Stimulated activated CD4-positive, alpha-beta T cell treated with anti-CD3 and anti-CD28 coated beads, Interleukin-15, amount 100 ng/mL, for 48 hours (primary cell): ENCODE measurements at places on chromosomes 5 and 9.

- no peak for DNase-seq
These were observed 19.3 kb upstream of the F2RL2 start for GRCh38 chr5:76642390-76643040.

DNA sequence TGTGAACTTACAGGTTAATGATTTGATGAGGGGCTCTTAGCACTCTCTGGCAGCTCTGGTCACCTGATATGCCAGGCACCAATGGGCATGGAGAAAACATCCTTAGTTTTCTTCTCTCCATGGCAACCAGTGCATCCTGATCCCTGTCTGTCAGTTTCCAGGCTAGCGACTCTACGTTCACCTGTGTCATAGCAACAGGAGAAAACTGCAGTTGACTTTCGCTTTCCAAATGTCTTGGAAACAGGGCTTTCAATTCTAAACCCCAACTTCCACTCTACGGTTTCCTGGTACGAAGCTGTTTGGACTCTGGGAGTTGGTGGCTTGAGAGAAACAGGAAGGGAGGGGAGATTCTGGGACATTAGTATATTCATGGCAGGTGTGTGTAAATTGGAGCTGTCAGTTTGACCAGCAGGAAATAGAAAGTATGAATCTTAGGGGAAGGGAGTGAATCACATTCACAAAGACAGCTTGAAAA lies 74.4 kb downstream of the SLC28A3 start:
- no peak for DNase-seq

DNA sequence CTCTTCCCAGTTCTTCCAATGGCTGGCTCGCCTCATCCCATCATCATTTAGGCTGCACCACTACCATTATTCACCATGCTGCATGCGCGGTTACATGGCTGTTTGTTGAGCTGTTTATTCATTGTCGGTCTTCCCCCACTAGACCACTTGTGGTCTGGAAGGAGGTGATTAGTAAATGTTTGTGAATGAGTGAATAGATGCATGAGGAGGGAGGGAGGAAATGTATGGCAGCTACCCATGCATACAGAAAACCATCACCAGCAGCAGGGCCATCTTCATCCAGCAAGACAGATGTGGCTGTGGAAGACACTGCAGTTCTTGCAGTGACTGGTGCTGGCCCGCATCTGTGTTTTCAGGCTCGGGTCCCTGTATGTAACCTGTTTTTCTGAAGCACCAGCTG lies 113.3 kb upstream of the SAP30L start:
- DNase-seq = no peak

DNA sequence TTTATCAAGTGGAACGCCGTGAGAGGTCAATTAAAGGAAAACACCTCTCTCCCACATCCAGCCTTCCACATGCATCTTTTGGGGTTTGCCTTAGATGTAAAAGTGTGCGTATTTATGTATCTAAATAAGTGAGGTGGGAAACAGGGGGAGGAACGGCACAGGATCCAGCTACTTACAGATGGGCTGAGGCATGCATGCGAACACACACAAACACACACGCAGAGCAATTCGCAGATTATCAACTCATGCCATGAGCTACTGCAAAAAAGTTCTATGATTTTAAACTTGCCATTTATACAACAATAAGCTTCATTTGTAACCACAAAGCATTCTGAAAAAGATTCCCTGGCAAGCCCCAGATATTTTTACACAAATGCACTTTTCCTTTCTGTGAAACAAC lies 242.1 kb downstream of the BNC2 start:
- no peak for DNase-seq

- DNase-seq = no peak
These were observed 7.9 kb downstream of the PPP1R26 start for GRCh38 chr9:135487281-135488012.

- no peak for DNase-seq
These were observed 229.6 kb downstream of the TMEM167A start for GRCh38 chr5:82847562-82847961.

DNA sequence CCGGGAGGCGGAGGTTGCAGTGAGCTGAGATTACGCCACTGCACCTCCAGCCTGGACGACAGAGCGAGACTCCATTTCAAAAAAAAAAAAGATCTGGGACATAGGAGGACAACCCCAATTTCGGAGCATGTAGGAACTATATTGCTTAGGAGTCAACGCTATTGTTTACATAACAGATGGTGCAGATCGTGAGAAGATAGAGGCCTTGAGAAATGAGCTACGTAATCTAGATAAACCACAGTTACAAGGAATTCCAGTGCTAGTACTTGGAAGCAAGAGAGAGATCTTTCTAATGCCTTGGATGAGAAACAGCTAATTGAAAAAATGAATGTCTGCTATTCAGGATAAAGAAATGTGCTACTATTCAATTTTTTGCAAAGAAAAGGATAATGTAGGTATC lies 20.3 kb downstream of the TBC1D2 start:
- DNase-seq = no peak

GRCh38 chr5:107486489-107486888 lies 184.2 kb downstream of the EFNA5 start:
- peak; percentile 28 for DNase-seq

- DNase-seq = peak; percentile 73
These were observed 87.1 kb downstream of the SEMA4D start for GRCh38 chr9:89410641-89411350.

GRCh38 chr9:8613346-8613825 lies 813.8 kb upstream of the DMAC1 start:
- DNase-seq = no peak

- no peak for DNase-seq
These were observed 22.0 kb downstream of the SREK1IP1 start for GRCh38 chr5:64746446-64746845.

DNA sequence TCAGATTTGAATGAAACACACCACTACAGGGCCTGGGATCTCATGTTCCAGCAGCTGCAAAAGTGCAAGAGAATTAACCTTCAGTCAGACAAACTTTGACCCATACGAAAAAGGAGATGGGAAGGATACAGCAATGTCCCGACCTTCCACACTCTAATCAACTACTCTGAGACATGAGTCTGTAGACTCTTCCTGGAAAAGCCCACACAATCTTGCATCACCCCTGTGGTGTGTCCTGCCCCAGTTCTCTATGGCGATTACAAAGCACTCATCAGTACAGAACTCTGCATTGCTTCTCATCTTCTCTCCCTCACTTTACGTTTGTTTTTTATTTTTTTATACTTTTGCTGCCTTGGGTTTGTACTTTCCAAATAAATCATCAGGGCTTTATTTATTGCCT lies 241.0 kb upstream of the KIF2A start:
- no peak for DNase-seq

- no peak for DNase-seq
These were observed 26.0 kb downstream of the CRHBP start for GRCh38 chr5:76978869-76979268.

GRCh38 chr5:61394078-61394704 lies 62.1 kb downstream of the ZSWIM6 start:
- no peak for DNase-seq

DNA sequence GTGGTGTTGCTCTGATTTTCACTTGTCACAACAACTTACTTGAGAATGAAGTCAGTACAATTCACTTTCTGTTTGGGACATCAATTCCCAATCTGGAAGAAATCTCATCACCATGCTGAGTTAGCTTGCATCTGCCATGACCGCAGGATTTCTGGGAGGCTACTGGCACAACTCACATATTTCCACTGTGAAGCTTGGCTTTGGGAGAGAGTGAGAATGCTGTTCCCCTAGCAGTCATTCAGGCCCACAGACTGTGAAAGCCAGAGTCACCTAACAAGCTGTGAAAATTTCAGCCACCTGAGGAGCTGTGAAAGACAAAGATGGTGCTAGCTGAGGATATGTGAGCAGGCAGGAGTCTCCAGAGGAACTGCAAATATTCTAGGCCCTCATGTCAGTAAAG lies 365.2 kb upstream of the TUSC1 start:
- DNase-seq = no peak

- no peak for DNase-seq
These were observed 240.4 kb downstream of the GLIS3 start for GRCh38 chr9:4059437-4059836.

- no peak for DNase-seq
These were observed 2.7 kb downstream of the PRRC2B start for GRCh38 chr9:131396626-131397025.

DNA sequence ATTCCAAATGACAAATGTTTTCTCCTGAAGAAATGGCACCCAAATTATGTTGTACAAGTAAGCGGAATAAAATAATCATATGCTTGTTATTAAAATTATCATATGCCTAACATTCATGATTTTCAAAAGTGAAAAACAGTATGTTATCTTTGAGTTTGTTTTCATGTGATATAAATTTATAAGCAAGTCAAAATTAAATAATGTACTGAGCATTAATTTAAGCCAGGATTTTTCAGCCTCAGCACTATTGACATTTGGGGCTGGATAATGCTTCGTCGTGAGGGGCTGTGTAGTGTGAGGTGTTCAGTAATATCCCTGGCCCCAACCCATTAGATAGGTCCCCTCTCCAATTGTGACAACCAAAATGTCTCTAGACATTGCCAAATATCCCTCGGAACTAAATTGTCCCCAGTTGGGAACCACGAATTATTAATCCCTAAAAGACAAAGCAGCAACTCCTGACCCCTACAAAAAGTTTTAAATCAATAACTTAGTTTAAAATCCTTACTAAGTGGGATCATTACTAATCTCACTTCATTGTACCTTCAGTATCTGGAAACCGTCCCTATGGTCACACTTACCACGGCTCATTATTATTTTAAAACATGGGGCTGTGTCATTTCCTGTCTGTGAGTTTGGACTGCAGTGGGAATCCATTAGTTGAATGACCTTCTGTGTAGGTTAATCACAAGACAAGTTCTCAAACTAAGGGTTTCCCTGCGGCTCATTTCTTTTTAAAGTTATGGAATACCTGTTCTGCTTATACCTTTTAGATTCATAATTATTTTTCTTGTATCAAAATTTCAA lies 1.3 kb upstream of the NNT start:
- no peak for DNase-seq

GRCh38 chr5:43190755-43191603 lies 1.0 kb upstream of the NIM1K start:
- no peak for DNase-seq
